Muscle of leg (tissue), 16 donors: ENCODE measurements at places on chromosomes 2 and 18. TPM values are rescaled to one million over a fixed set of nuclear protein-coding genes. Genes with fewer than 3 reads are reported as not detected.
A peak's percentile ranks its signal among the peaks of the same experiment; 100 is the strongest.

Gene POTEJ
- 0.04 TPM for total RNA-seq

Gene LRP1B
- total RNA-seq = 0.84 TPM

Gene FOXD4L1
- 0.13 TPM for total RNA-seq

Gene NEU2
- total RNA-seq = not detected

Gene TMEM150A
- 7.9 TPM for total RNA-seq

Gene ARHGAP28
- total RNA-seq = 26.1 TPM

DNA sequence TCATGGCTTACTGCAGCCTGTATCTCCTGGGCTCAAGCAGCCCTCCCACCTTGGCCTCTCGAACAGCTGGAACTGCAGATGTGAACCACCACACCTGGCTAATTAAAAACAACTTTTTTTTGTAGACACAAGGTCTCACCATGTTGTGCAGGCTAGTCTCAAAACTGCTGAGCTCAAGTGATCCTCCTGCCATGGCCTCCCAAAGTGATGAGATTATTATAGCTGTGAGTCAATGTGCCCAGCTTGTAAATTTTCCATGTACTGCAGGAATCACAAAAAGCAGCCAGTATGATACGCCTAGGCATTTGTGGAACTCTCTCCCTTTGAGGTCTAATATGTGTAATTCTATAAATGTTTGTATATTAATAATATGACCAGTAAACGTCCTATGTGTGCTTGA, 59.9 kb downstream of the MSH6 start:
- no peaks in the 10 kb centered on the region for H3K4me1 ChIP-seq
- no peak overlapping the region for H3K27ac ChIP-seq
- H3K27me3 ChIP-seq = no peaks in the 10 kb centered on the region
- DNase-seq = no peak
- no peak overlapping the region for H3K4me3 ChIP-seq

GRCh38 chr2:195044801-195045200, 612.2 kb upstream of the SLC39A10 start:
- DNase-seq = no peak
- H3K36me3 ChIP-seq = no peaks in the 10 kb centered on the region
- no peaks in the 10 kb centered on the region for H3K27me3 ChIP-seq

DNA sequence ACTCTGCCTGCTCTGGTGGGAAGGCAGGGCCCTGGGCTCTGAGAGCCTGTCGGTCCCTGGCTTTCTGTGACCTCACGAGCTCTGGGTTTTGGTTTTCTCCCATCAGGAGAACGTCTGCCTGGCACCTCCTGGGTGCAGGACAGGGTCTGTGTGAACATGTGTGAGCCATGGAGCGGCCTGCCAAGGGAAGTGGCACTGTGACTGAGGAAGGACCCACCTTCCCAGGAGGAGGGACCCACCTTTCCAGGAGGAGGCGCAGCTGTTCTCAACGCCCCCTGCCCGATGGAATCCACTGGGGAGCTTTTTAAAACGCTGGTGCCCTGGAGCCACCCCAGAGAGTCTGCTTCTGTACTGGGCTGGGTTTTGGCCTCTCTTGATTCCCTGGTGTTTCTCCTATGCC, 168.7 kb downstream of the GLI2 start:
- H3K4me3 ChIP-seq = no peak overlapping the region
- H3K27me3 ChIP-seq = peaks cover 8% of the 10 kb centered on the region
- H3K27ac ChIP-seq = peak overlapping the region; percentile 35
- no peak for DNase-seq
- peaks cover 58% of the 10 kb centered on the region for H3K4me1 ChIP-seq
- peaks cover 7% of the 10 kb centered on the region for H3K36me3 ChIP-seq

DNA sequence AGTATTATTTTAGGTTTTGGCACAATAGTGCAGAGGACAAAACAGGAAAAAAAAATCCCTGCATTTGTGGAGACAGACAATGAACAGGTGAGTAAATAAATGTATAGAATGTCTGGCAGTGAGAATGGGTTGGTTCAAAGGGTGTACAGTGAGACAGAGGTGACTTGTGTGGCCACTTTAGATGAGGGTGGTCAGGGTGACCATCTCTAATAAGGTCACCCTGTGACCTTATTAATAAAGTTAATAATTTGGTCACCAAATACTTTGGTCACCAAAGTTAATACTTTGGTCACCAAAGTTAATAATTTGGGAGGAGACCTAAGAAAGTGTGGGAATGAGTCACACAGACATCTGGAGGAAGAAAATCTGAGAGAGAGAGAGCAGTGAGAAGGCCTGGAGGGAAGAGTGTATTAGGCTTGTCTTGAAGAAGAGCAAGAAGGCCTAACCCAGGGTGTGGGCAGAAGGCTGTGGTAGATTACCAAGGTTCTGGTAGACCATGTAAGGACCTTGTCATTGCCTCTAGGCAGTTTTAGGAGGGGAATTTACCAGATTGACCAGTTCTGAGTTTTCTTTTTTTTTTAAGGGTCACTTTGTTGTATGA, 1368.4 kb upstream of the CELF4 start:
- no peaks in the 10 kb centered on the region for H3K36me3 ChIP-seq
- no peak overlapping the region for H3K4me3 ChIP-seq
- H3K4me1 ChIP-seq = no peaks in the 10 kb centered on the region
- no peak overlapping the region for H3K27ac ChIP-seq
- no peak for DNase-seq
- H3K27me3 ChIP-seq = no peaks in the 10 kb centered on the region

DNA sequence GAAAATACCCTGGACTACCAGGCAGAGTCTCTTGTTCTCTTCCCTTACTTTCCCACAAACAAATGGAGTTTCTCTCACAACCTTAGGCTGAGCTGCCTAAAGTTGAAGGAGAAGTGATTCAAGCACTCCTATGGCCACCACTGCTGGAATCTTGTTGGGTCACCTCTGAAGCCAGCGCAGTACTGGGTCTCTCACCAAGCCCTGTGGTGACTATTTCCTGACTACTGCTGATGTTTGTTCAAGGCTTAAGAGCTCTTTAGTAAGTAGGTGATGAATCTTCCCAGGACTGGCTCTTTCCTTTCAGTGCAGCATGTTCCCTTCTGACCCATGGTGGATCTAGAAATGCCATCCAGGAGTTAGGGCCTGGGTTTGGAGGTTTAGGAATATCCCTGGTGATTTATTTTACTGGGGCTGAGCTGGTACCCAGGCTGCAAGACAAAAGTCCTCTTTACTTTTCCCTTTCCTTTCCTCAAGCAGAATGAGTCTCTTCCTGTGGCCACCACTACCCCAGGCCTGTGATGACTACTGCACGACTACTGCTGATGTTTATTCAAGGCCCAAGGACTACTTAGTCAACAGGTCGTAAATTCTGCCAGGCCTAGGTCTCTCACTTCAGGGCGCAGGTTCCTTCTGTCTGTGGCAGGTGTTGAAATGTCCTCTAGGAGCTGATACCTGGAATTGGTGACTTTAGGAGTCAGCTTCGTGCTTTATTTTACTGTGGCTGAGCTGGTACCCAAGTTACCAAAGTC, 121.8 kb downstream of the SLC4A10 start:
- DNase-seq = no peak
- no peaks in the 10 kb centered on the region for H3K4me1 ChIP-seq
- no peaks in the 10 kb centered on the region for H3K36me3 ChIP-seq

DNA sequence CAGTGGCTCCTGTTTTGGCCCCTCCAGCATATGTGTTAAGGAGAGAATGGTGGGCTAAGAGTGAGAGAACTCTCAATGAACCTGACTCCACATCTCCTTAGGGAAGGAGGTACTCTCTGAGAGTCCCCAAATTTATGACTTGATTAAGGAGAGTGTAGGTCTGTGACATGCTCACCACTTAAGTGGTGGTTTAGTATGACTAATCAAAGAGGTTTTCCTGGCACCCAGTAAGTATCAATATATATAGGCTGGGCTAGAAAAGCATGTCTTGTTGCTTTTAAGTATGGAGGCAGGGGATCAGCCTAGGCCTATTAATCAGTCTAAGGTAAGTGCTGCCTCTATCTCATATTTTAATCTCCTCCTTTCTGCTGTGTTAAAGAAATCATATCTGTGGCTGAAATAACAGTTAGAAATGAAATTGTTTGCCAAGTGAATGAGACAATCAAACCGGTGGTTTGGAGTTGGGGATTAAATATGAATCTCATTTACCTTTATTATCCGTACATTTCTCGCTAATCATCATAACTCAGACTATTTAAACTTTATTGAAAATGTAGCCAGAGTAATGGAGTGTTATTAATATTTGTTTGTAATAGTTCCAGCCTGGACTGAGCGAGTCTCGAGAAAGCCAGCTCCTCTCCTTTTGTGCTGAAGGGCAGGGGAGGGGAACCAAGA, 107.7 kb upstream of the MEIS1 start:
- H3K4me3 ChIP-seq = no peak overlapping the region
- H3K27ac ChIP-seq = no peak overlapping the region
- H3K27me3 ChIP-seq = peaks cover 3% of the 10 kb centered on the region
- H3K36me3 ChIP-seq = no peaks in the 10 kb centered on the region

DNA sequence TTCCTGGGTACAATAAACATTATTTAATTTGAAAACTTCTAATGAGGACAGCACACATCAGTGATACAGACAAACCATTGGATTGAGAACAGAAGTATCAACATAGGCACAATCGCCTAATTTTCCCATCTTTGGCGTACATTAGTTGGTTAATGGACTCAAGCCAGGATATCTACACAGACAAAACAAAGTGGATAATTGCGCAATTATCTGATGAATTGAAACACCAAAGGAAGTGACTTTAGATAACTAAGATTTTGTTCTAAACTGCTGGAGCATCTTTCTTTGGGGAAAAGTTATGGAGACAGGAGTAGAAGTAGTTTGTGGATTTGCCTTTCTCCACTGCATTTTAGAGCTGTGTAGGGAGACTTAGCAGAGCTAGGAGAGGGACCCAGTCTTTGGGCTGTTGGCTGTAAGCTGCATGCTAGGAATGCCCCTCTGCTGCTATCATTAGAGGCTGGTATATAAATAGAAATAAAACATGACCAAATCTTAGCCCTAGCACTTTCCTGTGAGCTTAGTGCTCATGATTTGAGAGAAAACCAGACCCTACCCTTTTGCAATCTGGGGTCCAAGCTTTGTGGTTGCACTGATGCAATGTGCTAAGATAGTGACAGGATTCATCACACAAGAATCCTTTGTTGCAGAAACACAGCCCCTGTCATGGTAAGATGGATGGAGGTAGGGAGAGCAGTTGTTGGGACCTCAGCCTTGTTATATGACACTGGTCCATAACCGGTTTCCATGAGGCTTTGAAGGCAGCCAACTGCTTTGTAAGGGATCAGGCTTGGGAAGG, 264.5 kb upstream of the PIK3C3 start:
- no peaks in the 10 kb centered on the region for H3K27me3 ChIP-seq
- no peak for DNase-seq
- H3K4me3 ChIP-seq = no peak overlapping the region
- H3K4me1 ChIP-seq = no peaks in the 10 kb centered on the region

DNA sequence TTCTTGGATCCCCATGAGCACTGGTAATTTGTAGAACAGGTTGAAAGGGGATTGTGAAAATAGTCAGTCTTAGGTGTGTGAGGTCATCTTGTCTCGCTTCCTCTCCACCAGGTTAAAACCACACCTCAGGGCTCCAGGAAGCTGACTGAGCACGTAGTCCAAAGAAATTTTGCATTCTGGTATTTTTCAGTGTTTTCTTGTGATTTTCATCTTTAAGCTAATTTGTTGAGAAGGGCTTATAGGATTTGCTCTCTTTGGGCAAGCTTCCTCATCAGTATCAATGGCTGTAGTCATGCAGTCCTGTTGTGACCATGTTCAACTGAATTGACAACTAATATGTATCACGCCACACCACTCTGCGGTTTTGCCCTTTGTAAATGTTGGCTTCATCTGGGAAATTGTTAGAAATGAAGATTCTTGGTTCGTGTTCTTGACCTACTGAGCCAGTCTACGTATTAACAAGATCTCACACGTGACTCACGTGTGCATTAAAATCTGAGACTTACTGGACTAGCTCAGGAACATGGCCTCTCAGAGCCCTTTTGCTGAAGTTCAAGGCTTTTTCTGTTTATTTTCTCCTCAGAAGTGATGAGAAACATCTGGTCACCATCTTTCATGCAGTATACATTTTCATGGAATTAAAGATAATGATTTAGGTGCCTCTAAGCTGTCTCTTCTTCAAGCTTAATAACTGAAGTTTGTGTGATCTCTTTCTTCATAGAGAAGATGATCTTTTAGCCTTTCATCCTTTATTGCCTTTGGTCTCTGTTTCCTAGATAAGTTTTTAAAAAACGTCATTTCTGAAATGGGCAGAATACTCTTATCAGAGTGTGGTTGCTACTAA, 32.8 kb downstream of the FMNL2 start:
- no peaks in the 10 kb centered on the region for H3K36me3 ChIP-seq
- no peaks in the 10 kb centered on the region for H3K27me3 ChIP-seq
- H3K27ac ChIP-seq = no peak overlapping the region
- no peak for DNase-seq
- no peak overlapping the region for H3K4me3 ChIP-seq

- H3K27me3 ChIP-seq = no peaks in the 10 kb centered on the region
- peak overlapping the region; percentile 95 for H3K4me3 ChIP-seq
- H3K4me1 ChIP-seq = peaks cover 4% of the 10 kb centered on the region
- no peaks in the 10 kb centered on the region for H3K36me3 ChIP-seq
- DNase-seq = peak; percentile 33
Observed at GRCh38 chr2:32358111-32358482, 1.3 kb downstream of the BIRC6 start.

DNA sequence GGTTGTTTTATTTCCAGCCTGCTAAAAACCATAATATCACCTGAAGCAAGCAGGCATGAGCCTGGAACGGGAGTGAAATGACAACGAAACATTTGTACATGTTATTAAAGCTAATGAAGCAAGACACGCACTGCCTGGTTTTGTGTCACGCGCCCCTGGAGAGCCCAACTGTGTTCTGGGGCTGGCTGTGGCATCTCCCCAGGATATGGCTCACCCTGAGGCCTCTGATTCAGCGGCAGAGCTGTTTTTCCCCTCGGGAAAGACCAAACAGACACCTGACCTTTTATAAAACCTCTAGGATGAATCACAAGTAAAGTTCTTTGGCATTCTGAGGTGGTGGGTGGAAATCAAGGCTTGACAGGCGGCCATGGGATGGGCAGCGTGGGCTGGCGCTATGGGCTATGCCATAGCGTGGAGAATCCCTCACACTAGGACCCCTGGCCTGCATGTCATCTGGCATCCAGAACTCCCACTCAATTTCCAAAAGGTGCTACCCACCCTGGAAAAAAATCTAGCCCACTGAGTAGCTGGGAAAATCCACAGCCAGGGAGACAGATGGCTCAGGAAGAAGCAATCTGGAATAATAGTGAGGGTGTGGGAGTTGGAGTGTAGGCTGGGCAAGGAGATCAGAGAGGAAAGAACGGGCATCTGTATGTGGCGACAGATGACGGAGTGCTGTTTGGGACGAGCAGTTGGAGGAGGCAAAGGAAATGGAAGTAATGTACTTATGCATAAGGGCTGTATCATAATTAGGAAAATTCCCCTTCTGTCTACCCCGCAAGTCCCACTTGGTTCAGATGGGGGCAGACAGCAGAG, 262.0 kb downstream of the AFF3 start:
- DNase-seq = peak; percentile 27
- H3K4me3 ChIP-seq = no peak overlapping the region
- no peaks in the 10 kb centered on the region for H3K27me3 ChIP-seq
- no peak overlapping the region for H3K27ac ChIP-seq
